ENCODE measurements at places on chromosomes 5 and 9.

- no peak for DNase-seq
Observed at GRCh38 chr9:108125625-108126024, 636.1 kb upstream of the KLF4 start.

DNA sequence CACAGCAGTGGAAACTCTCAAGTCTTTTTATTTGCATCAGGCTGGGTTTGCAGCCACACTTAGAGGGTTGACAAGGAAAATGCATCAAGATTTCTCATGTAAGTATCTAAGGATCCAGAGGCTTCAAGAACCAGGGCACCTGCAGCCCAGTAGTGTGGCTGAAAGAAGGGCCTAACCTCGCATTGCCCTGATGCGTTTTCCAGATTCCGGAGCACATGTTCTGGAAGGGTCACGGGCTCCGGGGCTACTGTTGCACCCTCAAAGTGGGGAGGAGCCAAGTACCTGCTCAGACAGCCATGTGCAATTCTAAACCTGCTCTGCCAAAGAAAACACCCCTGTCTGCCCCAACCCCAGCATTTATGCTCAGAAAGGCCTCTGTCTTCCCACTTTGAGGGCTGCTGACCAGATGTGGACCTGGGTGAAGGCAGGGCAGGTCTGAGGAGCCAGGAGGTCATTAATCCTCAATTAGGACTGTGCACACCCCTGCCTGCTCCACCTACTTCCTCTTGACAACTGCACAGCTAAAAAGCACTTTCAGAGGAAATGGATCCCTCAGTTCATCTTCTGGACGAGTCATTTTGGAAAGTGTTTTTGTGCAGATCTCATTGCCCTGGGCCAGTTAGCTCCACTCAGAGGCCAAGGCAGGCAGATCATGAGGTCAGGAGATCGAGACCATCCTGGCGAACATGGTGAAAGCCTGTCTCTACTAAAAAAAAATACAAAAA is 110.7 kb downstream of the SAXO1 start:
- DNase-seq, result no peak

DNA sequence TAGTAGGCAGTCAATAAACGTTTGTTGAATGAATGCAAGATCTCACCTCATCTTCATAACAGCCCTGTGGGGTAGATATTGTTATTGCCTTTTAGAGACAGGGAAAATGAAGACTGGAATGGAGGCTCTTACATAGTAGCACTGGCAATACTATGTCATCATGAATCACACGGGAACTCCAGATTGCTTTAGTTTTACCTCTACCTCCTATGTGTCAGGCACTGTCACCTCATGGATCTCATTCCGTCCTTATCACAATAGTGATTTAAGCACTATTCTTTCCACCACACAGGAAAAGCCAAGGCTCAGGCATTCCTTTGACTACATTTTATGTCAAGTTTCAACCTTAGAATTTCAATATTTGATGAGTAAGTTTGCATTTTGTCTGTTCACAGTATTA is 2.9 kb upstream of the EPB41L4B start:
- no peak for DNase-seq

DNA sequence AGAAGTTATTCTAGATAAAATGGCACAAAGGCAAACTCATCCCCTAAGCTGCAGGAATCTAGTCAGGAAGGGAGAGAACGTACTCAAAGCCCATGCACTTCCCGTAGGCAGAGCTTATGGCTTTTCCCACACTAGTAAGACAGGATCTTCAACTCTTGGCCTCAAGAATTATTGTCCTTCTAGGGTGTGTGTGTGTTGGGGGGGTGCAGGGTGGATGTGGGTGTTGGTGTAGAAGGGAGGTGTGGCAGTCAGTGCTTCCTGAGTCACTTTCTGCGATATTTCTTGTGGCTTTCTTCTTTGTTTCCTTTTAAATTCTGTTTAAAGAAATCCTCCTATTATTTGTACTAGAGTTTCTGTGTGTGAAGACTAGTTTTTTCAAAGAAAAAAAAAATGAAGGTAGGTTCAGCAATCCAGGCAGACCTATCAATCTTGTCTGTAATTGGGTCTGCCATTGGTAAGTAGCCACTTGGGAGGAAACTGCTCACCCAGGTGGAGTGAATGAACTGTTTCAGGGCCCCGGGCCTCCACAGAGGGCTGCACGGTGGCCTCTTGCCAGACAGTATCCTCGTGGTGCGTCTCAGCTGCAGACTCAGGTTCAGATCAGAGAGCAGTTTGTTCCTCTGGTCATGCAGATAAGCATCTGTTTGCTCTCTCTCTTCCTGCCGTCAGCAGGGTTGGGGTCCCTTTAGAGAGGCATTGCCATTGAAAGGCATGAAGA is 131.9 kb downstream of the NPR3 start:
- no peak for DNase-seq

DNA sequence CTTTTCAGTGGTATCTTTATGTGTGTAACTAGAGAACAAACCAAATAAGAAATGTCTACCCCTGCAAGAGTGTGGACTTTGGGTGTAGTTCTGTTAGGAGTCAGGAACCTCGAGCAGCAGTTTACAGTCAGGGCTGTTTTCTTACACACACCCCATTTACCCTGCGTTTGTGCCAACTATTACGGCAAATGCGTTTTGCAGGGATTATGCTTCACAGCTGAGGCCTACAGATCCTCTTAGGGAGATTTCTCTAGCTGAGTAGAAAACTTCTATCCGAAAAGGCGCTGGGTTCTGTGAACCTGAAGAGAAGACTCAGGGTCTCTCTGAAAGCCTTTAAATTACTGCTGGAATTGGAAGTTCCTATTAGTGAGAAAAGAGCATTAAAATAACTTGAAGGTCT is 51.4 kb downstream of the ACER2 start:
- no peak for DNase-seq

DNA sequence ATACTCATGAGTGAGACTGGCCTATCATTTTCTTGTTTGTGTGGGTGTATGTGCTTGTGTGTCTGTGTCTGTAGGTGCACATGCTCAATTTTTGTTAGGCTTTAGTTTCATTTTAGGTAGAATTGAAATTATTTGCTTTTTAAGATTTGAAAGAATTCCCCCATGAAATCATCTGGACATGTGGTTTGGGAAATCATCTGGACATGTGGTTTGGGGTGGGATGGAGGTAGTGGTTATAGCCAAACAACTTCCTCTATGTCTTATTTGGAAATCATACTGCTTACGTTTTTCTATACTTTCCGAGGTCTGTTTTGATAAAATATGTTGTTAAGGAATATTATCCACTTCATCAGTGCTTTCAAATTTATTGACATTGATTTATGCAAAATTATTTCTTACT is 485.4 kb upstream of the CLINT1 start:
- DNase-seq, result no peak

GRCh38 chr5:3195994-3196393 is 399.6 kb upstream of the IRX1 start:
- DNase-seq, result no peak

DNA sequence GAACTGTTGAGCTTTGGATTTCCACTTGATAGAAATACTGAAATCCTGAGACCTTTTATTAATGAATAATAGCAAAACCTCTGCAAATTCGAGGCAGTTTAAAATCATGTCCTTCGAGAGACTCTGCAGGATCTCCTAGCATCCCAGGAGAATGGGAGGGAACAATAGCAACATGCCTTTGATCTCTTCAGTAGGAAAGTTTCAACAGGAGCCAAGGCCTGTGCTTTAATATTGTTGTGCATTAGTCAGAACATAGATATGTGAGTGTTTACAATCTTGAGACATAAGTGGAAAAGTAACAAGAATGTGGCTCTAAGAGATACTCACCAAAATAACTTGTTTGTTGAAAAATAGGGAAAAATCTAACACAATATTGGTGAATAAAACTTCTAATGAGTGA is 83.3 kb upstream of the LHFPL2 start:
- DNase-seq, result no peak

GRCh38 chr9:6049798-6050197 is 34.4 kb upstream of the RANBP6 start:
- peak; percentile 77 for DNase-seq

DNA sequence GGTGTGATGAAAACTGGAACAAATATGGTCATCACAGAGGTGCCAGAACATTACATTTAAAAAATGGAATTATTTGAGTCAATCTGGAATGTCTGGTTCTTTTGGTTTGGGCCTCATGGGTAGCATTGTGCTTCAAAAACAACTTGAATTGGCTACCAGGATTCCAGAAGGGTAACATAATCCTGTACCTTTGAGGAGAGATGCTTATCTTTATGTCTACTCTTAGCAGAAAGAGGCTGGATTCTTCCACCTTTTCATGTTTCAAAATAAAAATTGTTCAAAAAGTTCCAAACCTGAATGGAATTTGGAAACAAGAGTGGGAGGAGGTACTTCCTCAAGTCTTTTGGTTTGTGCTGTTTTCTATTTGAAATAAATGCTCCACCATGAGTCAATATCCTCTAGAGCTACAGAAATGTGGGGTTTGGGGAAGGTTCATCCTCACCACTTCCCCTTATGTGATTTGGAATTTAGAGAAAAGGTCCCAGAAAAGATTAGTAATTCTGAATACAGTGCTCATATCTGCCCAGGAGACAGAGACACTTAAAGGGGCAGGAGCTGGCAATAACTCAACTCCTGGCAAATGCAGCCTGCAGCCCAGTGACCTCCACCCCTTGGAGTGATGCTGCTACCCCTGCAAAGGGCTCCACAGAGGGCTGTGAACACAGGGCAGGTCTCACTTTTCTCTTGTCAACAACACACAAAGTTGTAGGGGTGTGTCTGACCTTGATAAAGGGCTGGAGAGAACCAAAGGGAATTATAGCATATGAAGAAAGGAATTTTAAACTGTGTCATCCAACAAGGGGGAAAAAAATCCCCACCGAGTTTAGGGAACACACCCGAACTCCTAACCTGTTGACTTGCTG is 272.8 kb downstream of the CWC27 start:
- DNase-seq, result no peak

Data from activated naive CD4-positive, alpha-beta T cell treated with anti-CD3 and anti-CD28 coated beads for 36 hours (primary cell).